NCI-H1436 (cell line): ENCODE measurements at places on chromosomes 11 and 22.
A peak's percentile ranks its signal among the peaks of the same experiment; 100 is the strongest.

DNA sequence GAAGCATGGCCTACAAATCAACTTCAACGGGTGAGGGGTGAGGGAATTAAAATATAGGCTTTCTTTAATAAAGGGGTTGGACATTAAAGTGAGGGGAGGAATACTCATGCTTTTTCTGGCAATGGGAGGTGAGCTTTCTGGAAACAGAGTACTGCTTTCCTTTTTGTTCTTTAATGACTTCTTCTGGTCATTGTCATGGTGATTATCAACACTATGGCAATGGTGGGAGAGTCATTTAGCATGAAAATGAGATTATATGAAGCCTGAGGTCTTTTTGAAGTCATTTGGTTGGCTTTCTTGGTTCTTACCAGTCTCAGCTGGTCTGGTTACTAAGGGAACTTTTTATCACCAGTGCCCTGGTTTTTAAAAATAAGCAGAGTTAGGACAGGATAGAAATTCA lies 475.8 kb upstream of the LRRC4C start:
- no peak for DNase-seq

- peak; percentile 62 for DNase-seq
Measured at GRCh38 chr11:34050581-34051348, 766 bp upstream of the CAPRIN1 start.

DNA sequence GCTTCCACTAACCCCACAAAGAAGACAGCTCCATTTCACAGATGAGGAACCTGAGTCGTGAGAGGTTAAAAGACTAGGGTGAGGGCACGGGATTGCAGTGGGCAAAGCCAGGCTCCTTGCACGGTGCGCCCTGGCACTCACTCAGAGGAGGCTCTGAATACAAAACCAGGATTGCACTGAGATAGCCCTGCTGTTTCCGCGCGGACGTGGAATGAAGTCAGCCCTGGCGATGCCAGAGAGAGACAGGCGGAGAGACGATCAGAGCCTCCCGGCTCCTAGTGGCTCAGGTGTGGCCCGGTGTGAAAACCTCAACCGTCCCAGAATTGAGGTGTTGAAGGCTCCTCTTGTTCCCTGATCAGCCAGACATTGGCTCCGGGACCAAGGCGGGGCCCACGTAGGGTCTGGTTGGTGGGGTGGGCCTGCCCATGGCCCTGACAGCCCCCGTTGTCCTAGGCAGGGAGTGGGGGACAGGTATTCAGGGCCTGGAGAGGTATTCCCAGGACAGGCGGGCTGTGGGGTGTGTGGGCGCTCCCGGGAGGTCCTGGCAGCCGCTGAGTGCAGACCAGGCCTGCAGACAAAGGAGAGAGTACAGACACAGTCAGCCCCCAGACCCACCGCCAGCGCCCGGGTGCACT lies 43.1 kb upstream of the LINC01488 start:
- DNase-seq, result no peak

DNA sequence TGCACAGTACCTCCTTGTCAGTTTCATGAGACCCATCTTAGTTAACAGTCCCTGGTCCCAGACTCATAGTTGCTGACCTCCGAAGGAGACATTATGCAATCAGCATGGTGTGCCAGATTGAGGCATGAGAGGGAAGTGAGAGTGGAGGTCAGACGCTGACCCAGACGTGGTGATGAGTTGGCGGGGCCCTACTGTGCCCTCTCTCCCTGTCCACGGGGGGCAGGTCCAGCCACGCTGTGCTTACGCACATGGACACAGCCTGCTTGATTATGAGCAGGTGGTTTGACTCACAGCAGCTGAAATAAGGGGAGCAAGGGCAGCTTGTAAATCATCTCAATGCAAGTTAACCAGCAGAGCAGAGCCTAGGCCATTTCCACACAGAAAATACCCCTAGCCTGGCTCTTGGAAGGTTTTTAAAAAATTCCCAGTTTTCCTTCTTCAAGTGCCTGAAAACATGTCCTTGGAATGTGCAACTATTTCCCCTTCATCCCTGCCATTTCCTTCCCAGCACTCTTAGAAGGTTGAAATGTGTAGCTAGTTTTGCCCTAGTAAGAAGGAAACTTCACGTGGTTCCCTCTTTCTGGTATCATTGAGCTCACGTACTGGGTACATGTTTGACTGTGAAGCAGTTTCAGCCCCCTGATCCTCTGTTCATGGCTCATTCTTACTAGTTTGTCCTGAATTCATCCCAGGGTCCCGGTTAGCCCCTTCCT lies 122.6 kb upstream of the SORL1-AS1 start:
- DNase-seq, result no peak

DNA sequence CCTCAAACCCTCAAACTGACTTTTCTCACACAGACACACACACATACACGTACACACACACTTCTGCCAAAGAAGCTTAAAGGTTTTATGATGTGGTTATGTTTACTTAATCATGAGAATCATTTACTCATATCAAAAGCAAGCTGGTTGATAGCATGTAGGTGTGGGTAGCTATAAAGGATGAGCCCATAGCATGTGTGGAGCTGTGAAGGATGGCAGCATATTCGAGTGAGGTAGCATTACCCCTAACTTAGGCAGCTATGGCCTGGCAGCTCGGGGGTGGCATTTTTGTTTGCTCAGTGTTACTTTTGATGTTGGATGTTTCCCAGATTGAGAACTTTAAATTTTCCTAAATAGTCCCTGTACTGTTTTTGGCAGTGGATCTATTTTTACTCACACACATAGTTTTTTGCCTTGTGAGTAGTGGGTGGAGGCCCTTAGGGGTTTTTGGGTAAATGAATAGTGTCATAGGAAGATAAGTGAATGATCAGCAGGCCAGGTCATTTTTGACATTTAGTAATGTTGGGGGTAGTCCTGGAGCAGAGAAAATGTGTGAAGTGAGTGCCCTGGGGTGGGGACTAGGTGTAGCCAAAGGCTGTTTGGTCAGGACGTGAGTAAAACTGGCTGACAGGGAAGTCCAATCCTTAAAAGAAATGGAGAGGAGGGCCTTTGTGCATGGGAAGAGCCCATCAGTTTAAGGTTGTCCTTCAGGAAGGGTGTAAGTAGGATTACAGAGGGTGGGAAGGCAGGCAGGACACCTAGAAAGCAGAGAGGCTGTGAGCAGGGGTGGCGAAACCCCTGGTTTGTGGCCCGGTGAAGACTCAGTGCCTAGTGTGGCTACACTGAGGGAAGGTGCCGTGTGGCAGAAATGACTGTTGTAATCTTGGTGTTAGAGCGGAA lies 7.1 kb downstream of the YWHAH start:
- DNase-seq, result no peak

GRCh38 chr22:42992886-42993479 lies 22.0 kb downstream of the PACSIN2 start:
- DNase-seq, result no peak

GRCh38 chr11:129268371-129268770 lies 76.2 kb upstream of the ARHGAP32 start:
- DNase-seq, result no peak

DNA sequence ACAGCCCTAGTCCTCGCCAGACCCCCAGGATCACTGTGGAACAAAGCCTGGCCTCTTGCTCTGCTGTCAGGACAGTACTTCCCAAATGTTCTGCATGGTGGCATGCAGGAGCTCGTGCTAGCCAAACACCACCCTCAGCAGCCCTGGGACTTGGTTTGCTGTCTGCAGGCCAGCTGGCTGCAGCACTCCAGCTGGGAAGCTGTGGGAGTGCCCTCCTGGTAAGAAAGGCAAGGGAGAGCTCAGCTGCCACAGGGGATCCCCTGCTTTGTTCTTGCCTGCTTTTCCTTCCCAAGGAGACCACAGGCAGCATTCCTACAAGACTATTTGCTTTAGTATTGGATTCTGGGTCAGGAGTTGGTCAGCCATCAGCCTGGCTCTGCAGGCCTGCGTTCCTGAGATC lies 27.9 kb downstream of the TCIRG1 start:
- DNase-seq, result no peak

GRCh38 chr11:12066056-12066798 lies 44.2 kb upstream of the MICAL2 start:
- DNase-seq, result peak; percentile 12

GRCh38 chr11:71194710-71195109 lies 57.7 kb downstream of the SHANK2 start:
- no peak for DNase-seq

GRCh38 chr22:42895087-42895486 lies 38.0 kb upstream of the ARFGAP3 start:
- DNase-seq, result no peak

- no peak for DNase-seq
Measured at GRCh38 chr22:28857288-28857687, 26.1 kb upstream of the ZNRF3 start.

GRCh38 chr11:33478111-33478573 lies 221.0 kb downstream of the HIPK3 start:
- no peak for DNase-seq

DNA sequence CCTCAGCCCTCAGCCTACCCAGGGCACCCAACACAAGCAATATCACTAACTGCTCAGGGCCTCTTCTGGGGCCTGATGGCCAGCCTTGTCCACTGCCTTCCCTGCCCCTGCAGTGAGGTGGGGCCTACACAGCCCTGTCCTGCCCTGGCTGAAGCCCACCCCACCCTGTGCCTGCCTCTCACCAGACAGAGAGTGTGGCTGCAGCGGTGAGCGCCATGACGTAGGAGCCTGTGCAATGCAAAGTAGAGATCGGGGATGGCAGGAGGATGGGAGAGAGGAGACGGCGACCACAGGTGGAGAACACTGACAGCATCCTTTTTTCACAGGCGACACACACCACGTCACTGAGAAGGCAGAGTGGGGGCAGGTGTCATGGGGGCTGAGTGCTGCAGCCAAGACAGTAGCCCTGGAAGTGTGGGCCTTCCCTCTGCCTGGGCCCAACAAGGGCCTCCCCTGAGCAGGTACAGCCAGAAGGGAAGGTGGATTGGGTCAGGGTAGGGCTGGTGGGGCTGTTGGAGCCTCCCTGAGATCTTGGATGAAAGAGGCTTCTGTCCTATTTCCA lies 65.3 kb upstream of the CLTCL1 start:
- DNase-seq, result no peak

DNA sequence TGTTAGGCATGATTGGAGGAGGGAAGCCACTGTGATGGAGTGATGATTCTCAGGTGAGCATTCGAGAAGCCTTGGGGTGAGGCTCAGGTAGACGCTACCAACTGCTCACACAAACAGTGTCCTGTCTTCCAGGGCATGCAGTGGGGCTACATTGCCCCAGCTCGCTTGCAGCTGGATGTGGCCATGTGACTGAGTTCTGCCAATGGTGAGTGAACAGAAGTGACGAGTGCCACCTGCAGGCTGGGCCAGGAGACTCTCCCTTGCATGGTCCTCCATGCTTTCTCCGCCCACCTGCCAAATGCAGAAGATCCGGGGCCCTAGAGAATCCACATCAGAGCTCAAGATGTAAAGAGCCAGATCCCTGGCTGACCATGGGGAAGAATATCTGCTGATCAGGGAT lies 195.9 kb downstream of the BCR start:
- peak; percentile 38 for DNase-seq

DNA sequence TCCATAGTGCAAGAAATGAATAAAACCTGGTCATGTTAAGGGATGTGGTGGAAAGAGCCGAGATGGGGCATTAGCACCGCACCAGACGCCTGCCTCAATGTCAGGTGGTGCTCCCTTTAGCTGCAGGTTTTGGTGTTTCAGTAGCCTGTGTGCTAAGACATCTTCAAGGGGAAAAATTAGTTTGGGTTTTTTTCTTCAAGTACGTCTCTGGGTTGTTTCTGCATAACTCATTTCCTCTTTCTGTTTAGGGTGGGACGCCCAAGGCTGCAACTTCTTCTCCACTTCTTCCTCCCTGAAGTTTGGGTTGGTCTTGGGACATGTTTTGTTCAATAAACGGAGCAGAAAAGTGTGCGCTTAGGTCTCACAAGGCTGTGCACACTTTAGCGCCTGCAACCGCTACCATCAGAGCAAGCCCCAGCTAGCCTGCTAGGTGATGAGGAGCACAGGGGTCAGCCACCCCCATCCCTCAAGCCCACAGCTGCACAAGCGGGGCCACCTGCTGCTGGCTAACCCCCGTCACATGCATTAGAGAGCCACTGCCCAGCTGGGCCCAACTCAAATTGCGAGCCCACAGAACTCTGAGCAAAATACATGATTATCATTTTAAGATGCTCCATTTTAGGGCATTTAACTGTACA lies 1495.7 kb downstream of the TBC1D22A start:
- DNase-seq, result no peak

- no peak for DNase-seq
Measured at GRCh38 chr22:45683248-45683647, 11.6 kb downstream of the ATXN10 start.

DNA sequence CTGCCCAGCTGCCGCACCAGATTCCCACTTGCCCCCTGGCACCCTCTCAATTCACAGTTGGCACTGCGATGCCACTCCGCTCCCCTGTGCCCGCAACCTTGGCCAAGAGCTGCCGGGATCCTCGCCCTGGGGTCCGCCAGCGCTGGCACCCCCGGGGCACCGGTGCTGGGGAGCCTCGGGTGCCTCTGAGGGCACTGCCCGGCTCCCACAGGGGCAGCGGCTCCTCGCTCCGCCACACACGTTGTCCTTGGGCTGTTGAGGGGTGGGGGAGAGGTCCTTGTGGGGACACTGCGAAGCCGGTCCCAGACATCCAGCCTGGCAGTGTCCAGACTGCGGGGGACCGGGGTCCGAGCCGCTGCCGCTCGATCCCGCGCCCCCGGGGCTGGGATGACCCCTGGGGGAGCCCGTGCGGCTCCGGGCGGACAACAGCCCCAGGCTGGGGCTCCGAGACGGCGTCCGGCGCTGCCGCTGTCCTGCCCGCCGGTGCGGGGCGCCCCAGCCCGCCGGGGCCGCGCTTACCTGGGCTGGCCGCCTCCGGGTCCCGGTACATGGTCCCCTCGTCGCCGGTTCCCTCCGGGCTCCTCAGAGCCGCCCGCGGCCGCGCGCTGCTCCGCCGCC lies 496 bp downstream of the SYT7 start:
- no peak for DNase-seq

- no peak for DNase-seq
Measured at GRCh38 chr11:128725630-128726319, 31.9 kb downstream of the FLI1 start.

GRCh38 chr11:45860348-45860747 lies 13.1 kb downstream of the CRY2 start:
- no peak for DNase-seq

DNA sequence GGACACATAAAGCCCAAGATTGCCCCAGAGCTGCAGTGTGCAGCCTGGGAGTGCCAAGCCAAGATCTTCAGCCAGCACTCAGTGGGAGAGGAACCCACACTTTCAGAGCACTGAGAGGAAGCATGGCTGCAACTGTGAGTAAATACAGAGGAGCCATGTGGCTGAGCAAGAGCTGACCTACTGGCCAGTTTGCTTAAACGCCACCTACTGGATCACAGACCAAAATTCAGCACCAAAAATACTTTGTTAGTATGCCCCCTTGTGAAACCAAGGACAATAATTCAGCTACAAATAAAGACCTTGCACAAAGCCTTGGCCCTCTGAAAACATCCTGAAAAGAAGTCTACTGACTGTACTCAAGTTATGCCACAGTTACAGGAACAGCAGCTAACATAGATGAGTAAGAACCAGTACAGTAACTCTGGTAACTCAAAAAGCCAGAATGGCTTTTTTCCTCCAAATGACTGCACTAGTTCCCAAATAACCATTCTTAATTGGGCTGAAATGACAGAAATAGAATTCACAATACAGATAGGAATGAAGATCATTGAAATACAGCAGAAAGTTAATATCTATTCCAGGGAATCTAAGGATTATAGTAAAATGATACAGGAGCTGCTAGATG lies 10.1 kb upstream of the OR4A15 start:
- DNase-seq, result no peak
